H54 (cell line): ENCODE measurements at places on chromosomes 7 and 10.

DNA sequence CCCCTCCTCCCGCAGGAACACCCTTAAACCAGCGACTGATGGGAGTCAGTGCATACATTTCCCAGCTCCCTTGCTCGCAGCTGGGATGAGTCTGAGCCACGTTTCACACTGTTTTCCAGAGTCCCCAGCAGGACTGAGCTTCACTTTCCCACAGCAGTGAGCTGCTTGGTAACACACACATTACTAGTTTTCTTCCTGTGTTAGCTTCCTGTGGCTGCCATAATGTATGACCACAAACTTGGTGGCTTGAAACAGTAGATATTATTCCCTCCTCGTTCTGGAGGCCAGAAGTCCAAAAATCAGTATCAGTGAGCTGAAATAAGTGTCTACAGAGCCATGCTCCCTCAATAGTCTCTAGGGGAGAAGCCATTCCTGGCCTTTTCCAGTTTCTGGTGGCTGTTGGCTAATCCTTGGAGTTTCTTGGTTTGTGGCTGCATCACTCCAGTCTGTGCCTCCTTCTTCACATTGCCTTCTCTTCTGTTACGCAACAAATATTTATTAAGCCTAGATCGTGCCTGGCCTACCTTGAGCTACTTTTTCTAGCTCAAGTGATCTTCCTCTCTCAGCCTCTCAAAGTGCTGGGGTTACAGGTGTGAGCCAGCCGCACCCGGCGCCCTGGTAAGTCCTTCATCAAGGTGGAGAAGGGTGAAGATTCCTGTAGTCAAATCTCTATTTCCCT, 26.2 kb upstream of the CARD11 start:
- no peak for DNase-seq

GRCh38 chr10:71708897-71709882, 10.4 kb downstream of the C10orf105 start:
- DNase-seq, result no peak

- DNase-seq, result no peak
These were observed 156.1 kb downstream of the RELN start for GRCh38 chr7:103833401-103833800.

DNA sequence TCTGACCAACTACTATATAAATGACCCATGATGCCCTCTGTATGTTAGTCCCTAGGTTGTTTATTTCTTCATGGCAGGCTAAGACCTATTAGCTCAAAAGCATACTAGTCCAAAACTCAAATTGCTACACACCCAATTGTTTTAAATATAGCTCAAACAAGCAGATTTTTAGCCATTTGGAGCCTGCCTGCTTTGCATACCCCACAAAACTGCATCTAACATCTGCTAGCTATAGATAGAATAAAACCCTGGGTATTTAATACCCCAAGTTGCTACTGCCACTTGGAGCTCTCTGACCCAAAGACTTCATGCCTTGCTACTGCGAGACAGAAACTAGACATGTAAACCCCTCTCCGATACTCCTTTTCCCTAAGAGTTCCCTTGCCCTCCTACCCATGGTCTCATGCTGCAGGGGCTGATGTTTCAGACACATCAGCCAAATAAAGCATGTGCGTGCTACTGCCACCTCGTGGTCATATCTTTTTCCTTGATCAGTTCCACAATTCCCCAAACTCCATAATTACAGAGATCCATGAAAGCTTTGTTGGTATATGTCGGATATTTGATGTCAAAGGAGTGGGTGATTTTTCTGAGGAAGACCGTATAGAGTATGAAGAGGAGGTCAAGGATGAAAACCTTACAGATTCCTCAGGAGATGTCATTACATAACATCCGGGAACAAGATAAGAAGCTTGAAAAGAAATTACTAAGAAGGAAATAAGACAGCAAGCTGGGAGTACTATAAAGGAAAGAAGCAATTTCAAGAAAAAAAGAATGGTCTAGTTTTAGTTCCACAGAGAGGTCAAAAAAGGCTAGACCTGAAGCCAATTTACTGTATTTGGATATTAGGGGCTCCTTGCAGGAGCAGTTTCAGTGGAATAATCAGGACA, 386.6 kb downstream of the SH2D4B start:
- DNase-seq, result no peak

DNA sequence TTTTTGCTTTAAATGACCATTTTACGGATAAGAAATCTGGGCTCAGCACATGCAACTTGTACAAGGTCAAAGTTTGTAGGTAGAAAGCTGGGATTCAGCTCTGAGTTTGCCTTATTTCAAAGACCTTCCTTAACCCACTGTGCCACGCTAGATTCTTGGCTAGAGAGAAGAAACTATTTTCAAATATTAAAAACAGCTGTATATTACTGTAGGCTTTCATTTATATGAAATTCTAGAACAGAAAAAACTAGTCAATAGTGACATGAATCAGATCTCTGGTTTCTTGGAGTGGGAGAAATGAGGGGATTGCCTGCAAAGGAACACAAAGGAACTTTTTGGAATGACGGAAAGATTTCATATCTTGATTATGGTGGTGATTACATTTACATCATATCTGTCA, 53.0 kb upstream of the C1GALT1 start:
- DNase-seq, result no peak
